ENCODE measurements at places on chromosomes 4 and X. TPM values are rescaled to one million over a fixed set of nuclear protein-coding genes. Genes with fewer than 3 reads are reported as not detected.

DNA sequence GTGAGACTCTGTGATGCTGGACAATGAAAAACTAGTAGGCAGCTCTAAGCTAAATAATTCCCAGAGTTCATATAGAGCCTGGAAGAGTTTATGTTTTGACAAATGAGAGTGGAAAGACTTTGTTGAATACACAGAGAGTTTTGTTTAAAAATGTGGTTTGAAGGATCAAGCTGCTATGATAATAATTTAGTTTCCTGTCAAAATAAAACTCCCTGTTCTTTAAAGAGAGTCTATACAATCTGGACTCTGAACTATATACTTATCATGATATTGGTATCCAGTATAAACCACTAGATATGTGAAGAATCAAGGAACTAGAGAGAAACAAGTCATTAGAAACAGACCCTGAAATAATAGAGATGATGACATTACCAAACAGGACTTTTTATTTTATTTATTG lies 158.6 kb downstream of the C4orf33 start:
- no peaks in the 10 kb centered on the region for H3K36me3 ChIP-seq
- peaks cover 3% of the 10 kb centered on the region for H3K27me3 ChIP-seq
- no peaks in the 10 kb centered on the region for H3K4me1 ChIP-seq
- DNase-seq = no peak

DNA sequence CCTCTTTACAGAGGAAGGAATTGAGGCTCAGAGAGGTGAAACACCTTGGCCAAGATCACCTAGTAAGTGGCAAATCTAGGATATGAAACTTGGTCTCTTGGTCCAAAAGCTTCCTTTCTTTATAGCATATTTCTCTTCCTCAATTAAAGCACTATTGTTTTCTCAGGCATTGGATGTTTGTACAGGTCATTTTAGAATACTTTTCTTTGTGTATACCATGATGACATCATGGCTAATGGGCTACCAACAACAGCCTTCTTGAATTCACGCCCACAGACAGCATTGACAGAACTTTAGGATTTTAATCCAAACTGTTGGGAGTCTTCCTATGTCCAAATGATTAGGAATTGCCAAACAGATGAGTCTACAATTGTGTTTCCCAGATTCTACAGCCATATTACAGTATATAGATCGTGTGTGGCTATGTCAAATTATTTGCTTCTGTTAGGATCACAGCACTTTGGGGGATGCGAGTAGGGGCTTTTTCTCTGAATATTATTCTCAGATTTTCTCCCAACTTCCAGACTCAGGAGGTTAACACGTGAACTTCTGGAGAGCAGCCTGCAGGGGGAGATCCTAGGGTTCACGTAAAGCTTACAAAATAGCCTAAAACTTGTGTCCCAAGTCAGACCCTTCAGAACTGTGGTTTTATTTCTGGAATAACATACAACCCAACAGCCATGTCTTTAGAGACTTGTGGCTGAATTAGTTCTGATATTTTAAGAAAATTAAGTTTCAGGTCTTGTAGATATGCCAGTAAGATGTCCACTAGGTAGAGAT lies 191.8 kb downstream of the SHROOM3 start:
- H3K4me3 ChIP-seq = no peak overlapping the region
- no peaks in the 10 kb centered on the region for H3K36me3 ChIP-seq
- no peak for DNase-seq

The CFAP97 gene
- total RNA-seq = 26.6 TPM

DNA sequence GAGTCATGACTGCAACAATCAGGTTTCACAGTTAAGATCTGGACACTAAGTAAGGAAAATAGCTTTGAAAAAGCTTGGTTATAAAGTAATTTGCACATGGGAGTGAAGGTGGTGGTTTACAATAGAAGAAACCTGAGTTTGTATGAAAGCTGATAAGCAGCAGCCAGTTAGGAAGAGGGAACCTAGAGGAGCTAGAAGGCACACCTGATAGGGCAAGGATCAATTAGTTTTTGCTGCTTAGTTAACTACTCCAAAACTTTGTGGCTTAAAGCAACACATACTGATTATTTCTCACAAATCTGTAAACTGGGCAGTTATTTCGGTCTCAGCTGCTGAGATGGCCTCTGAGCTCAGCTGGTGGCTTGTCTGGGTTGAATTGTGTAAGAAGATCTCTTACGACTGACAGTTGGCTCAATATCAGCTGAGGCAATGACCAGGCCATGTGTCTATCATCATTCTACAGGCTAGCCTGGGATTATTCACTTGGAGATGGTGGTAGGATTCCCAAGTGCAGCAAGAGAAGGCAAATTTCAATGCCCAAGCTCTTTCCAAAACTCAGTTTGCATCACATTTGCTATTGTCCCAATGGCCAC lies 255.0 kb upstream of the PITX2 start:
- DNase-seq = no peak
- H3K4me1 ChIP-seq = no peaks in the 10 kb centered on the region
- no peaks in the 10 kb centered on the region for H3K36me3 ChIP-seq
- no peaks in the 10 kb centered on the region for H3K27me3 ChIP-seq
- no peak overlapping the region for H3K27ac ChIP-seq
- H3K4me3 ChIP-seq = no peak overlapping the region

The TIGD4 gene
- total RNA-seq = not detected

The DMRTC1 gene
- total RNA-seq = 0.85 TPM

GRCh38 chr4:41709844-41710481 lies 38.6 kb downstream of the PHOX2B start:
- no peak overlapping the region for H3K27ac ChIP-seq
- no peak overlapping the region for H3K4me3 ChIP-seq
- no peaks in the 10 kb centered on the region for H3K4me1 ChIP-seq
- H3K36me3 ChIP-seq = no peaks in the 10 kb centered on the region

GRCh38 chr4:136643416-136643815 lies 888.9 kb downstream of the PCDH18 start:
- H3K36me3 ChIP-seq = no peaks in the 10 kb centered on the region
- DNase-seq = no peak

- H3K27me3 ChIP-seq = peaks cover 30% of the 10 kb centered on the region
- no peak overlapping the region for H3K27ac ChIP-seq
- H3K4me1 ChIP-seq = no peaks in the 10 kb centered on the region
- H3K36me3 ChIP-seq = no peaks in the 10 kb centered on the region
- no peak for DNase-seq
- no peak overlapping the region for H3K4me3 ChIP-seq
Measured at GRCh38 chr4:153781280-153781679, 7.6 kb downstream of the SFRP2 start.

GRCh38 chr4:8707045-8707781 lies 114.6 kb downstream of the CPZ start:
- no peak for DNase-seq
- no peaks in the 10 kb centered on the region for H3K27me3 ChIP-seq
- no peaks in the 10 kb centered on the region for H3K36me3 ChIP-seq

The ZNF630 gene
- 1.2 TPM for total RNA-seq

- no peak overlapping the region for H3K4me3 ChIP-seq
- peaks cover 34% of the 10 kb centered on the region for H3K36me3 ChIP-seq
- H3K27me3 ChIP-seq = no peaks in the 10 kb centered on the region
- H3K27ac ChIP-seq = no peak overlapping the region
Measured at GRCh38 chr4:73053076-73053475, 16.4 kb downstream of the COX18 start.

GRCh38 chrX:5829060-5829459 lies 399.6 kb downstream of the NLGN4X start:
- H3K4me1 ChIP-seq = no peaks in the 10 kb centered on the region
- no peaks in the 10 kb centered on the region for H3K36me3 ChIP-seq
- no peak for DNase-seq
- no peaks in the 10 kb centered on the region for H3K27me3 ChIP-seq
- no peak overlapping the region for H3K27ac ChIP-seq

DNA sequence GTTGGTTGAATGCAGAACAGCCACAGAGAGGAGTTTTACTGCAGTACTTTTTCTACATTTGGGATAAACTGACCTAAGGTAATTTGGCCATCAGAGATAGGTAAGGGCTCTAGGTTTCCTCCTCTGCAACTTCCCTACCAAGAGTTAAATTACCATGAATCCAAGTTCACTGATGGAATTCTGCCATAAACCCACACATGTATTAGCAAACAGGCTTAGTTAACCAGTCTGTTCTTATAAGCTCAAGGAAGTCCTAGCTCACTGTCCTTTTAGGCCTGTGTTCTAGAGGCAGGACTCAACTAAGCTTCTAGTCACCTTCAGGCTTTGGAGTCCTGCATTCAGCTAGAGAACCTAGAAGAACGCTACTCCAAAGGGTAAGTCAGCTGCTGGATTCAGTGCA lies 4.0 kb downstream of the FAM114A1 start:
- DNase-seq = no peak
- no peaks in the 10 kb centered on the region for H3K36me3 ChIP-seq
- H3K4me3 ChIP-seq = no peak overlapping the region
- peaks cover 11% of the 10 kb centered on the region for H3K4me1 ChIP-seq
- peaks cover 5% of the 10 kb centered on the region for H3K27me3 ChIP-seq

DNA sequence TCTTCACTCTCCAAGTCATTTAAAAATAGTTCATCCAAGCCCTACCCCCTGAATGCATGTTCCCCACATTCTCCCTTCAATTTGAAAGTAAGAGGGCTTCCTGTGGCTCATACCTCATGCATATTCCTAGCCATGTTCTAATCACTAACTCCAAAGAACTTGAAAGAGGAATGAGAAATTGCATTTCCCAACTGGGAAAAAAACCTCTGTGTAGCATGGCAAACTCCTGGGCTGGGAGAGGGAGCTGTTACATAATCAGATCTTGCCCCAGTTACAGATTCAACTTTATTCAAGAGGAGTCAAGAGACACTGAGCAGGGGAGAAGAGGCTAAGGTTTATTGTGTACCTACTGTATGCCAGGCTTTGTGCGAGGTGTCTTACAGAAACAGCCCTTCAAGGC lies 90.2 kb downstream of the SLC2A9 start:
- H3K4me1 ChIP-seq = no peaks in the 10 kb centered on the region
- H3K27me3 ChIP-seq = no peaks in the 10 kb centered on the region
- H3K4me3 ChIP-seq = no peak overlapping the region
- H3K27ac ChIP-seq = no peak overlapping the region
- H3K36me3 ChIP-seq = no peaks in the 10 kb centered on the region
- no peak for DNase-seq

DNA sequence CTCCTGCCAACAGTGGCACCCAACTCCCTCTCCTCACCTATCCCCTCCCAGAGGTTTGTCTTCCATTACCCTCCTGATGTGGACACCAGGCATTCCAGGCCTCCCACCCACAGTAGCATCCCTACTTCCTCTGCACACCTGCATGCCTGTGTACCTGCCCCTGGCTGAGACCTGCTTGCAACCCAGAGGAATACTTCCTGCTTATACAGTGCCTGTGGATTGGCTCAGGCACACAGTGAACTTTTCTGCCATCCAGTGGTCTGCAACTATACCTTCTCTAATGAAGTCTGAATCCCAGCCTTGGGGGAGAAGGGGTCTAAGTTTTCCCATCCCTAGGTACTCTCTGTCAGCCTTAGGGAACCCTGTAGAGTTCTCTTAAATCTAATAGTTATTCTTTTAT lies 169.9 kb downstream of the IQCM start:
- H3K4me3 ChIP-seq = no peak overlapping the region
- H3K27ac ChIP-seq = no peak overlapping the region
- no peaks in the 10 kb centered on the region for H3K27me3 ChIP-seq
- H3K4me1 ChIP-seq = no peaks in the 10 kb centered on the region
- DNase-seq = no peak

- DNase-seq = peak; percentile 63
- H3K36me3 ChIP-seq = peaks cover 3% of the 10 kb centered on the region
- peak overlapping the region; percentile 88 for H3K27ac ChIP-seq
- H3K4me3 ChIP-seq = peak overlapping the region; percentile 86
- H3K27me3 ChIP-seq = no peaks in the 10 kb centered on the region
Measured at GRCh38 chr4:186190581-186191199, 677 bp upstream of the CYP4V2 start.

Data from CD4-positive, alpha-beta T cell (primary cell).